Mesenchymal stem cell (in vitro differentiated cells and primary cell): ENCODE measurements at places on chromosomes 12 and 14.

GRCh38 chr14:20587489-20588154 lies at the start of gene RNASE11:
Gene RNASE11, minus strand, starts transcription at chr14:20588001.
- DNase-seq, result no peak

- DNase-seq, result peak; percentile 65
Measured at GRCh38 chr14:71290960-71291466, 383.8 kb downstream of the PCNX1 start.

DNA sequence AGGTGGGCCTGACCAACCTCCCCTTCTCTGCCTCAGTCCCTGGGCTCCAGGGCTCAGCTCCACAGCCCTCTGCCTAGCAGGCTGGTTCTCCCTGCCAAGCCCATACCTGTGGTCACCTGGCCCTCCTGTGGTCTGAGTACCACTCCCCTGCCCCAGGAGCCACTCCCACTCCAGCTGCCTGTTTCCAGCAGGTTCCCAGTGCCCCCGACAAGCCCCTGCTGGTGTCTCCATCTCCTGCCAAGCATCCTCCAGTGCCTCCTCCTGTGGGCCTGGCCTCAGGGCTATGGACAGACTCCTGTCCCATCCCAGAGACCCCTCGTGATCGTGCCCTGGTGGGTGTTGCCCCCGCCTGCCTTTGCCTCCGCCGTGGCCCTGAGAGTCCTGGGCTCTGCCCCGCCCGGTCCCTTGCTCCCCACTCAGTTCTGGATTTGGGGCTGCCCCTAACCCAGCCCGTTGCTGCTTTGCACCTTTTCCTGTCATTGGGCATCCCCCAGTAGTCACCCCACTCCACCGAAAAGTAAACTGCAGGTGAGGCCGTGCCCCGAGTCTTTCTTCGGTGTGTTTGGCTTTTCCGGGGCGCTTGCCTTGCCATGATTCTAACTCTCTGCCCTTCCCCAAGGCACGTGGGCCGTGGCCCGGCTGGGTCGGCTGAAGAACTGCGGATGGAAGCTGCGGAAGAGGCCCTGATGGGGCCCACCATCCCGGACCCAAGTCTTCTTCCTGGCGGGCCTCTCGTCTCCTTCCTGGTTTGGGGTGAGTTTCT lies 9.8 kb downstream of the MEG3 start:
- DNase-seq, result no peak

GRCh38 chr14:77258566-77258965 lies 12.4 kb downstream of the NGB start:
- no peak for DNase-seq

DNA sequence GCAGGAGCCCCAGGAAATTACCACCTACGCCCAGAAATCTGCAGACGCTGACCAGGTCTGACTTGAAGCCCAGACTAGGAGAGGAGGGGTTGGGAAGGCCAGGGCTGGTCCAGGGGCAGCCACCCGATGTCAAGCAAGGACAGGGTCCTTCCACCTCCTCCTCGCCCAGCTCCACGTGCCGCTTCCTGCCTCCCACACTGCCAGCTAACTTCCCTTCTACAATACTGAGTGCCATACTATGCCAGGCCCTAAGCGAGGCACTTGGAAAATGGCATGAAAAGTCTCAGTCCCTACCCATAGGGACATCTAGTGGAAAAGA lies 71.7 kb downstream of the SETD3 start:
- DNase-seq, result no peak

- DNase-seq, result no peak
Measured at GRCh38 chr12:45561488-45561887, 168.0 kb upstream of the ARID2 start.

DNA sequence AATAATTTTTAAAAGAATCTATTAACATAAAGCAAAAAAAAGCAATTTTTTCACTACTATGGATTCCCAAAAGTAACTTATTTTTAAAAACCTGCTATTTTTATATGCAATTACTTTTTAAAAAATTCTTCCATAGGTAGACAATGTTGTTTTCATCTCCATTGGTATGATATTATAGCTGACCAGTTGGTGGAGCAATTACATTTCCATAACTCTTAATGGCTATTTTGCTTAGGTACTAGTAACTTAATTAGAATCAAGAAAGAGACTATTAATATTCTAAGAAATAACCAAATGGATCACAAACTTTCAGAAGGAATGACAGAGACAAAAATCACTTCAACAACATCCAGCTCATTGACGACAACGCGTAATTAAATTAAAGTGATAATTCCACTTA lies 64.7 kb upstream of the PTCSC3 start:
- DNase-seq, result no peak

GRCh38 chr14:86055512-86056075 lies 525.6 kb downstream of the FLRT2 start:
- no peak for DNase-seq

- no peak for DNase-seq
Measured at GRCh38 chr12:21675641-21676040, 18.0 kb upstream of the LDHB start.

GRCh38 chr12:71269281-71269598 lies 111.4 kb upstream of the TSPAN8 start:
- DNase-seq, result no peak

- DNase-seq, result no peak
Measured at GRCh38 chr12:56760460-56760859, 2.7 kb upstream of the HSD17B6 start.

DNA sequence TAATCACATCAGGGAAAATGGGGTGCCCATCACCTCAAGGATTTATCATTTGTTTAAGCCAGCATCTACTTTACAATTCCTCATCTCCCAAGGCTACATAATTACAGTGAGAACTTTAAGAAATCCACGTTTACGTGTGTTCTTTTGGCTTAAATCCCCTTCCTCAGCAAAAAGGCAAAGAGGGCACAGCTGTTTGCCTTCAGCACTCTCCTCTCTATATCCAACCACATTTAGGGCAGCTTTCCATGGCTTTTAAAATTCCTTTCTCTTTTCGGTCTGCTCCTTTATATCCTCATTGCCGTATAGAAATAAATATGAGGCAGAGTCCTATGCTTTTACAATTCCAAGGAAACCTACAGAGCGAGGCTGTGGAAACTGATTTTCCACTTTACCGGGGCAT lies 175.9 kb downstream of the EMP1 start:
- no peak for DNase-seq

DNA sequence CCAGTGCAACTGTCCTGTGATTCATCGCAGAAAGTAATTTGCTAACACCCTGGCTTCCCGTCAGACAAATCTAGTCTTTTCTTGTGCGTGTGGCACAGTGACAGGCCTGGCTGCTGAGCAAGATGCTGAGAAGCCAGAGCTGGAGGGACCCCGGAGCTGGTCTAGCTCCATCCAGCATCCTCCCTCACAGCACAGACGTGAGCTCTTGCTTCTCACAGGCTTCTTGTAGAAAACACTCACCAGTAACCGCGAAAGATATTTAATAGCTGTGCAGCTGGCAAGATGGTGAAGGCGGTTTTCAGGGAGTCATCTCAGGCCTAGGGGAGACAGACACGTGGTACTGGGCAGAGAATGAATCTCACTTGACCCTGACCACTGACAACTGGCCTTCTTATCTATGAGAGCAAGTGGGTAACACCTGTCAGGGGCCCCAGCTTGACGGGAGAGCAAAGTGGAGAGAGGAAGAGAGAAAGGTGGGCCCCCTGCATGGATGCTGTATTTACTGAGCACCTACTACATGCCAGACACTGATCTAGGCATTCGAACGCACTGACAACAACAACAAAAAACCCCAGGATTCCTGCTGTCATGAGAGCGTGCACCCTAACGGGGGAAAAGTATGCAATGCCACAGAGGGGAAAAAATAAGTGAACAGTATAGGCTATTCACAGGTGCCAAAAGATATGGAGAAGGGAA lies 63.3 kb downstream of the CCDC88C start:
- no peak for DNase-seq
